ENCODE measurements at places on chromosomes 12 and 14.

DNA sequence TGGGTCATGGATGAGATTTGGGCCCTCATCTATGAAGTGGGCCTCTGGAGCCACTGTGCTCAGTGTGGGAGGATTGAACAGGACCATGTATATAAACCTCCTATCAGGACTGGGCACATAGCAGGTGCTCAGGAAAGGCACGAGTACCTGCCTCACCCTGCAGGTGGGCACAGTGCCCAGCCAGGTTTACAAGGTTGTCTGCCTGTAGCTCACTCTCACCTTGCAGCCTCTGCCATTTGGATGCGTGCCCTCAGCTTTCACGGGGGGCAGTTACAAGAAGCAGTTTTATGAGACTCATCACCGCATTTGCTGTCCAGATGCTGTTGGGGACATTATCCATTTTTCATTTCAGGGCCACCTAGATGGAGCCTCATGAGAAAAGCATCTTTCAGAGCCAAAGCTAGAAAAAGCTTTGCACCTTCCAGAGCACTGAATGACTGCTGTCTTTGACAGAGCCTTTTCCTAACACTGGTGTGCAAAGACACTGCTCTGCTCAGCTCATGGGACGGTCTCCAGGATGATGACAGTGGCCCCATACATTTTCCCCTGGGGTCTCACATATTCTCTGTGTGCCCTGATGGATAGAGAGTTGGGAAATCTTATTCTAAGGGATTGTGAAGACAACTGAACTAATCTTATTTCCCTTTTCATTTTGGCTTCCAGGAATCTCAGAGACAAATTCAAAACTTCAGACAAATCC is 327.5 kb upstream of the RTL1 start:
- DNase-seq = no peak

- no peak for DNase-seq
Observed at GRCh38 chr14:88476214-88476774, 78.5 kb downstream of the PTPN21 start.

GRCh38 chr14:83799233-83799632 is 1730.7 kb upstream of the FLRT2 start:
- no peak for DNase-seq

GRCh38 chr12:65016881-65017650 is 104.0 kb downstream of the WIF1 start:
- DNase-seq = no peak

All from AG10803 (cell line).